ENCODE measurements at places on chromosomes 16 and 17.
A peak's percentile ranks its signal among the peaks of the same experiment; 100 is the strongest.

- DNase-seq = no peak
These were observed 505 bp downstream of the SOST start for GRCh38 chr17:43758086-43758485.

DNA sequence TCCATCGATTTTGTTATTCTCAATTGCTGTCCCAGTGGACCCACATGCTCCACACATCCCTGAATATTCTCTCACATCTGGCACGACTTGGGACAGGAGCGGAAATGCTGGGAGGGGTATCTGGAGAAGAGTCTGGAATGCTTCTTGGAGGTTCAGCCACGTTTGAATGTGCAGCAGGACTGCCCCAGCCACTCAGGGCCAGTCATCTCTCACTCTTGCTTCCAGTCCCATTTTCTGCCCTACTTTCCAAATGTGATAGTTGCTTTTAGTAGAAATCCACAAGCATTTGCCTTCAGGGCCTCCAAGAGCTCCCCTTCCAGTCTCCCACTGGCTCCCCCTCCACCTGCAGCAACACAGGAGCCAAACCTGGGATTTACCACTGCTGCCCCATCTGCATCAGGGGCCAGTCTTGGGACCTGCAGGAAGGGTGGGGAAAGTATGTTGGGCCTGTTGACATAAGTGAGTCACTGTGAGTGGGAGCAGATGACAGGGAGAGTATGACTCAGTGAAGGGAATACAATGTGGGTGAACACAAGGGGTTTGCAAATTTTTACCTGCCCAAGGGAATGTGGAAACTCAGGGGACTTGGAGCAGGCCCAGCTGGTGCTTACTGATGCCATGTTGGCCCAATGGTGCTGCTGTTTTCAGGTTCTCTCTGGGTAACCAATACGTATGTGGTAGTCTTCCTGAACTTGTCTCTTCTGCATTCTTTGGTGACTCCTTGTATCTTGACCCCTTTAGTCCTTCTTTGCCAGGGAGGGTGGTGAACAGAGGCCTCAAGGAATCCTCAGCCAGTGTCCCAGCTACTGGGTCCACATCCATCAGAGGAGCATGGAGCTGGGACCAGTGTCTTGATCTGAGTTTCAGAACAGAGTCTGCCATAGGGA lies 78.8 kb upstream of the CRHR1 start:
- DNase-seq = no peak

- no peak for DNase-seq
These were observed 248.3 kb downstream of the KATNIP start for GRCh38 chr16:27798241-27798640.

DNA sequence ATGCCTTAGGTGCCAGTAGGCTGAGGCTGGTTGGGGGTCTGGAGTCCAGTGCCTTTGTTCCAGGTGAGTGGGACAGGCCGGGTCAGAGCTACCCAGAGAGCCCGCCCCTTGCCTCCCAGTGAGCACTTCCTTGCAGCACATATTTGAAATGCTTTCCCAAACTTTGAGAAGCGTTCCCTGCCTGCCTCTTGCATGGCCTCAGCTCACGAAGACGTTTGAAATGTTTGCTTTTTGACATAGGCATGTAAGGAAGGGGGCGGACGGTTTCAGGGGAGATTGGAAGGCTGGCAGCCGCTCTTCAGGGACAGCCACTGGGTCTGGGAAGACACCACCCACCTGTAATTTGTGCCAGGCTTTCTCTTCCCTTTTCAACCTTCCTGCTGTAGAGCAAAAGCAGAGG lies 5.1 kb upstream of the FOXL1 start:
- no peak for DNase-seq

DNA sequence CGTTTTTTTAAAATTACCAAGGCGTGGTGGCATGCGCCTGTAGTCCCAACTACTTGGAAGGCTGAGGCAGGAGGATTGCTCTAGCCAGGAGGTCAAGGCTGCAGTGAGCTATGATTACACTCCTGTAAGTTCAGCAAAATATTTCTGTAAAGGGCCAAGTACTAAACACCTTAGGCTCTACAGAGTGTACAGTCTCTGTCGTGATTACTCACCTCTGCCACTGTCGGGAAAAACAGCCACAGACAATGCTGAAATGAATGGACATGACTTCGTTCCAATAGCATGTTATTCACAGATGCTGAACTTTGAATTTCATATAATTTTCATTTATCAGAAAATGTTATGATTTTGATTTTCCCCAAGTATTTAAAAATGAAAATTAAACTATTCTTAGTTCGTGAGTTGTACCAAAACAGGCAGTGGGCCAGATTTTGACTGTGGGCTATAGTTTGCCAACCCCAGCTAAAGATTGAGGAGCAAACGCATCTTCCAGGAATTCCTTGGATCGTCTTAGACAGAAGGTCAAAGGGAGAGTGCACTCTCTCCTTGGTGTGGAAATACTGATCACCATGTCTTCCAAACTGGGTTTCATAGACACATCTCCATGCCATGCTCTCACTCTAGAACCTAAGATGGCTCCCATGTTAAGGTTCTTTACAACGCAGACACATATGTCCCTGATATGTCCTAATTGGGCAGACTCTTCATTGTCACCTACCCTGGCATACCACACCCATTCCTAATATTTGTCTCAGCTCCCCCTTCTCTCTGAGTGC lies 89.5 kb downstream of the MARF1 start:
- no peak for DNase-seq

DNA sequence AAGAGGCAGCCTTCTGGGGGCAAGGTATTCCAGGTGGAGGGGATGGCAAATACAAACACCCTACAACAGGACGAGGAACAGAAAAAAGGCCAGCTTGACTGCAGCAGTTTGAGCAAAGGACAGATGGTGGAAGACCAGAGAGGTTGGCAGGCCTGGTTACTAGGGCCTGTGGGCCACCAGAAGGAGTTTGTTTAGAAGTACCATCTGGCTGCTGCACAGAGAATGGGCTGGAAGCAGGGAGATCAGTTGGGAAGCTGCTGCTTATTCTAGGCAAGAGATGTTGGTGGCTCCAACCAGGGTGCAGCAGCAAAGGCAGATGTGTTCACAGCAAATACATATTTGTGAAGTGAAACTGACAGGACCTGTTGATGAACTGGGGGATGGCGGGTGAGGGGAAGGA lies 2.9 kb upstream of the YPEL2 start:
- DNase-seq = no peak

- no peak for DNase-seq
These were observed 102.2 kb downstream of the RAP1GAP2 start for GRCh38 chr17:2898255-2898926.

GRCh38 chr16:11470676-11471415 lies 115.9 kb downstream of the LITAF start:
- DNase-seq = no peak

DNA sequence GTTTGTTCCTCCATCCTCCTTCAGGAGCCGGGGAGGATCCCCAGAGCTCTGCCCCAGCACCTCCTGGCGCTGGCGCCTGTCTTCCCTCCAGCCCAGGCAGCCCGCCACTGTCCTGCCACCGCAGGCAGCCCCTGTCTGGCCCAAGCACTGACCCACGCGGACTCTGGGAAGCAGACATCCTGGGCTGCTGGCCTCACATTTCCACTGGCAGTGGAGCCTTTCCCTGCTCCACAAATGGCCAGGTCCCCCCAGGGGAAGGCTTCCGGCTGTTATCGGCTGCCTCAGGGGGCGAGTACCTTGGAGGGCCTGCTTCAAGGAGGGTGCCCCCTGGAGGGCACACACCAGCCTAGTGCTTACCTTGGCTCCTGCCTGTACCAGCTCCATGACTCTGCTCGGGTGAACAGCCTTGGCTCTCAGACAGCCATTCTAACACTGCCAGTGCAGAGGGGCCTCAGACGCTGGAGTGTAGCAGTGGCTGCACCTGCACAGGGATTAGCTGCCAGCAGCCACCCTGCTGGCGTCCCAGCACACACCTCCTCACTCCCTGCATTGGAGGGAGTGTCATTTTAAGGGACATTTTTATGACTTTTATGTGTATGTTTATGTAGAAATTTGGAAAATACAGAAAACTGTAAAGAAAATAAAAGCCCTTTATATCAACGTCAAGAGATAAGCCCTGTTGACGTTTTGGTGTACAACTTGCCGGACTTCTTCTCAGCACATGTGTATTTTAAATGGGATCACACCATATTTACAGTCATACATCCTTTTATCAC lies 21.0 kb downstream of the ACE start:
- DNase-seq = no peak

GRCh38 chr16:1443403-1443973 lies 868 bp downstream of the CCDC154 start:
- DNase-seq = no peak

- DNase-seq = no peak
These were observed 71.4 kb upstream of the ARL4D start for GRCh38 chr17:43327421-43327820.

- no peak for DNase-seq
These were observed 74.0 kb upstream of the GNG13 start for GRCh38 chr16:874366-875181.

- no peak for DNase-seq
These were observed at the start of gene HBM for GRCh38 chr16:165539-166374. Gene HBM (plus strand): TSS chr16:165978. CDS start chr16:165998, 20 bp downstream.

DNA sequence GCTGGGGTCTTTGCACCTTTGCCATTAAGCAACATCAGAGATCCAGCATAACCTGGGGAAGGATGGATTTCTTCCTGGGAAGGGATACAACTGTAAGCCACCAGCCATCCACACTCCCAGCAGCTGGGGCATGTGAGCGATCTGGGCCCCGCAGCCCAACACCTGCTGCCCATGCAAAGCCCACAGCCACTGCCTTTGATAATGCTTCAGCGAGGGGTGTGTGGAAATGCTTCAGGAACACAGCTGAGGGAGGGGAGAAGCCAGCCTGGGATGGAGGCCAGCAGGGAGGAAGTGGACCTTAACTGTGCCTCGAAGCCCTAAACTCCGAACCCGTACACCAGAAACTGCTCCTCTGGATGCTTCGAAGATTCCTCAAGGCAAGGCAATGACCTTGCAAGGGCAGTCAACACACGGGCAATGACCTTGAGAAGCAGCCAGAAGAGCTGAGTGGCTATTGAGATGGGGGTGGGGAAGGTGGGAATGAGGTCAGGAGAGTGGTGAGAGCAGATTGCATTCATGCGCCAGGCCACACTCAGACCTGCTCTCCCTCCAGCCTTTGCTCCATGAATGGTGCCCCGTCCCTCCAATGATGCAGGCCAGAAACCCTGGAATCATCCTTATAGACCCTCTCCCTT lies 49.1 kb downstream of the KATNIP start:
- DNase-seq = no peak

GRCh38 chr17:73833775-73834488 lies 189.7 kb upstream of the SDK2 start:
- no peak for DNase-seq

DNA sequence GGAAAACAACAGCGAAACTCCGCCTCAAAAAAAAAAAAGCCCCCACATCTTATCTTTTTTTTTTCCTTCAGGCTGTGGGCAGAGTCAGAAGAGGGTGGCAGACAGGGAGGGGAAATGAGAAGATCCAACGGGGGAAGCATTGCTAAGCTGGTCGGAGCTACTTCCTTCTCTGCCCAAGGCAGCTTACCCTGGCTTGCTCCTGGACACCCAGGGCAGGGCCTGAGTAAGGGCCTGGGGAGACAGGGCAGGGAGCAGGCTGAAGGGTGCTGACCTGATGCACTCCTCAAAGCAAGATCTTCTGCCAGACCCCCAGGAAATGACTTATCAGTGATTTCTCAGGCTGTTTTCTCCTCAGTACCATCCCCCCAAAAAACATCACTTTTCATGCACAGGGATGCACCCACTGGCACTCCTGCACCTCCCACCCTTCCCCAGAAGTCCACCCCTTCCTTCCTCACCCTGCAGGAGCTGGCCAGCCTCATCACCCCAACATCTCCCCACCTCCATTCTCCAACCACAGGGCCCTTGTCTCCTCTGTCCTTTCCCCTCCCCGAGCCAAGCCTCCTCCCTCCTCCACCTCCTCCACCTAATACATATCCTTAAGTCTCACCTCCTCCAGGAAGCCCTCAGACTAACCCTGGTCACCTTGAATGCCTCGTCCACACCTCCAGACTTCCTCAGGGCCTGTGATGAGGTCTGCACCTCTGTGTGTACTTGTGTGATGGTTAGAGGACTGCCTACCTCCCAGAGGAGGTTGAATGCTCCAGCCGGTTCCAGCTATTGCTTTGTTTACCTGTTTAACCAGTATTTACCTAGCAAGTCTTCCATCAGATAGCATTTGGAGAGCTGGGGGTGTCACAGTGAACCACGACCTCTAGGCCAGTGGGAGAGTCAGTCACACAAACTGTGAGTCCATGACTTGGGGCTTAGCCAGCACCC lies 1.2 kb upstream of the HBA1 start:
- DNase-seq = no peak

GRCh38 chr17:34614698-34615097 lies 35.3 kb downstream of the TMEM132E start:
- DNase-seq = no peak

- DNase-seq = no peak
These were observed 89.3 kb upstream of the CIBAR2 start for GRCh38 chr16:85201574-85201973.

GRCh38 chr17:77127735-77128361 lies 12.9 kb upstream of the SEC14L1 start:
- peak; percentile 91 for DNase-seq

DNA sequence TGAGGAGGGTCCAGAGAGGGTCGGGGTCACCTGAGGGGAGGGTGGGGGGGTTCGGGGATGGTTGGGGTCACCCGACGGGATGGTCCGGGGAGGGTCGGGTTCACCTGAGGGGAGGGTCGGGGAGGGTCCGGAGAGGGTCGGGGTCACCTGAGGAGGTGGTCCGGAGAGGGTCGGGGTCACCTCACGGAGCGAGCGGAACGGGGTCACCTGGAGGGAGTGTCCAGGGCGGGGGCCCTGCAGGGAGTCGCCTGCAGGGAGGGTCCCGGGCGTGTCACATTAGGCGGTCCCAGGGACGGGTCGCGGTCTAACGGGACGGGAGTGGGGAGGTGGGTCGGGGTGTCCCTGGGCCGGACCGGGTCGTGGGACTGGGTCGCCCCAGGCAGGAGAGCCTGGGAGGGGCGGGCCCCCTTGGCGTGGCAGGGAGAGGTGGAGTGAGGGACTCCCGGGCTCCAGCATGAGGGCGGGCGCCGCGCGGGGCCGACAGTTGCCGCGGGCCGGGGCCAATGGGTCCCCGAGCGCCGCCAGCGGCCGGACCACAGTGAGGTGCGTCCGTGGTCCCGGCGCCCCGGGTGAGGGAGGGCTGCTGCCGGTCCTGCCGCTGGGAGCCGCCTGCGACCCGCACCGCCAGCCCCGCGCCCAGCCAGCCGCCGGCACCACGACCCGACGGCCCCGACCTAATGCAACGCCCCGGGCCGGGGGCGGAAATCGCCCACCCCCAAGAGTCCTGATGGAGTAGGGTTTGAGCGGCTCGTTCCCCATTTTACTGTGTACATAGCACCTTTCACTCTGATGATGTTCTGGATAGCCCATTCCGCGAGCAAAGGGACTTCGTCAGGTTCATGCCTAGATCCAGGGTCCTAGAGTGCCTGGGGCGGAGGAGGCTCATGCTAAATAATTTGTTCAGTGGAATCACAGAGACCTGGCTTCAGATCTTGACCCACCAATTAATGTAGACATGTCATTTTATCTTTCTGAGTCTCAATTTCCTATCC lies 1.2 kb upstream of the ABCA3 start:
- DNase-seq = no peak

DNA sequence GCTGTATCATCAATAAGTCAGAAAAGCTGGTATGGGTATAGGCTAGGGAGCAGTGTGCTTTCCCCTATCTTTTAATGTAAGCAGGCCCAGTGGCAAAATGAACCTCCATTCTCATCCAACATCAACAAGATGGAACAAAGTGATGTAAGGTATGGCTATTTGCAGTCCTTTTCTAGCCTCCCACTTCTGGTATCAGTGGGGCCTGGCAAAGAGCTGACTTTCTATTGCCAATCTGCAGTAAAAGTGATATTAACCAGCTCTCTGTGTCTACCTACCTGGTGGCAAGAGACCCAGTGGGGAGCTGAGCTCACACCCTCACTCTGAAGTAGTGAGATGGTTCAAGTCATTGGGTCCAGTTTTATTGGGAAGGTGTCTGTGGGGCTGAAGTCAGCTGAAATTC lies 1492.6 kb downstream of the CDH11 start:
- DNase-seq = no peak

Measured in AML-193 (cell line).